Stimulated activated CD8-positive, alpha-beta memory T cell treated with anti-CD3 and anti-CD28 coated beads, Interleukin-4, amount 100 ng/mL, for 48 hours (primary cell): ENCODE measurements at places on chromosomes 12 and 14.

- no peak for DNase-seq
Observed at GRCh38 chr14:22821193-22822015, 6.2 kb upstream of the SLC7A7 start.

- peak; percentile 75 for DNase-seq
Observed at GRCh38 chr14:73785834-73786635, 65.6 kb upstream of the PTGR2 start.

DNA sequence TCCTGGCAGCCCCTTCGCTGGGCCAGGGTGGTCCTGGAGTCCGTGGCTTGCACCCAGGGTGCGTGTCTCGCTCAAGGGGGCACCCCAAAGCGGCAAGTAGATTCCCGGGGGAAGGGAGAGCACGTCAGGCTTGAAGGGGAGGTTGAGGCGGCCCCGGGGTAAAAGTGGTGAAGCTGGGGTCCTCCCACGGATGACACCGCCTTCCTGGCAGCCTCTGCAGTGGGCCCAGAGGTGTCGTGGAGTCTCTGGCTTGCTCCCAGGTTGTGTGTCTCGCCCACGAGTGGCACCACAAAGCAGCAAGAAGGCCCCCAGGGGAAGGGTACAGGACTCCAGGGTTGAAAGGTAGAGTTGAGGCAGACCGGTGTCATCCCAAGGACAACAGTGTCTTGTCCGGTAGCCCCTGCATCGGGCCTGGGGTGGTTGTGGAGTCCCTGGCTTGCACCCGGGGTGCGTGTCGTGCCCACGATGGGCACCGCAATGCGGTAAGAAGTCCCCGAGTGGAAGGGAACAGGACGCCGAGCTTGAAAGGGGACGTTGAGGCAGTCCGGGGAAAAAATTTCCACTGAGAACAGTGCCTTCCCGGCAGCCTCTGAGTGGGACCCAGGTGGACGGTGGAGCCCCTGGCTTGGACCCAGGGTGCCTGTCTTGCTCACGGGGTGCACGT, 158.0 kb upstream of the ALG10B start:
- DNase-seq = no peak

DNA sequence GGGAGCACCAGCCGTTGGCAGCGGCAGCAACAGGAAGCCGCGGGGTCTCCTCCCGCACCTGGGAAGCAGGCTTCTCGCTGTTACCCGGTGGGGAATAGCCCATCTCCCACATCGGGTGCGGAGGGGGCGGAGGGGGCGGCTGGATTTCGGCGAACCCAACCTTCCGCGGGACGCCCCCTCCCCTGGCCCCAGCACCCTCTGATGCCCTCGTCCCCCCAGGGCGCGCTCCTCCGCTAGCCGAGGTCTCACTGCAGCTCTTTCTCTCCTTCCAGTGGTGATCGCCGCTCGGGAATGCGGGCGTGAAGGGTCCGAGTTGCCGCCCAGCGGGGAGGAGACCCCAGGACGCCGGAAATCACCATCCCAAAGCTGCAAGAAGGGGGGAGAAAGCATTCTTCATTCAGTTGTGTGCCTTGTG, 303 bp downstream of the SAMD4A start:
- no peak for DNase-seq

- DNase-seq = no peak
Observed at GRCh38 chr14:68523326-68523610, 269.6 kb downstream of the ZFP36L1 start.

DNA sequence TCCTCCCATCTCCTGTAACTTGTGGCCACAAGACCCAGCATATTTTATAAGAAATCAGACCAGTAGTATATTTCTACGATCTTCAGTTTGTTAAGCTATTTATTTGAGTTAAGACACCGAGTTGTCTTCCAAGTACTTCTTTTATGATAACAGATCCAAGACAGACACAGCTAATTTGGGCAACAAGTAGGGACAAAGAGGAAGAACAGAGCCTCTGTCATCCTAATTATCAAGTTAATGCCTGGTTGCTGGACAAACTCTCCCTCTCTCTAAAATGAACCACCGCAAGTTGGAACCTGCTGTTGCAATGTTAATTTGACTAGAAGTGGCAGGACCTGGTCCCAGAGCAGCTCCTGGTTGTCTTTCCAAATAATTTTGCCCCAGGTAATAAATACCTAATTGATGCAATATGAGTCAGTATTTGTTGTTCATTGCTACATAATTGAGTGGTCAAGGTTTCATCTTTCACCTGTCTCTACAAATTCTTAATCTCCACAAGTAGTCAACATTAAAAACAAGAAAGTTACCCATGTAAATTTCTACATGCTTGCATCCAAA, 323.7 kb downstream of the PAWR start:
- no peak for DNase-seq

GRCh38 chr12:109461049-109461845, 15.9 kb downstream of the KCTD10 start:
- no peak for DNase-seq

GRCh38 chr14:88233915-88234314, 89.2 kb downstream of the KCNK10 start:
- no peak for DNase-seq

DNA sequence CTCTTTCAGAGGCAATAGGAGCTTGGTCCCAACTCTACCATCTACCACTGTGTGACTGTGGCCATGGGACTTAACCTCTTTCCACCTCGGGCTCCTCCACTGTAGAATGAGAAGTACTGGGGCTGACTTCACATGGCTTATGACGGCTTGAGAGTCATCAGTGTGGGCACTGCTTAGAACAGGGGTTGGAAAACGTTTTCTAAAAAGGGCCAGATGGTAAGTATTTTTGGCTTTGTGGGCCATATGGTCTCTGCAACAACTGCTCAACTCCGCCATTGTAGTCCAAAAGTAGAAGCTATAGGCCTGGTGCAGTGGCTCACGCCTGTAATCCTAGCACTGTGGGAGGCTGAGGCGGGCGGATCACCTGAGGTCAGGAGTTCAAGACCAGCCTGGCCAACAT, 69.2 kb upstream of the LTA4H start:
- no peak for DNase-seq

DNA sequence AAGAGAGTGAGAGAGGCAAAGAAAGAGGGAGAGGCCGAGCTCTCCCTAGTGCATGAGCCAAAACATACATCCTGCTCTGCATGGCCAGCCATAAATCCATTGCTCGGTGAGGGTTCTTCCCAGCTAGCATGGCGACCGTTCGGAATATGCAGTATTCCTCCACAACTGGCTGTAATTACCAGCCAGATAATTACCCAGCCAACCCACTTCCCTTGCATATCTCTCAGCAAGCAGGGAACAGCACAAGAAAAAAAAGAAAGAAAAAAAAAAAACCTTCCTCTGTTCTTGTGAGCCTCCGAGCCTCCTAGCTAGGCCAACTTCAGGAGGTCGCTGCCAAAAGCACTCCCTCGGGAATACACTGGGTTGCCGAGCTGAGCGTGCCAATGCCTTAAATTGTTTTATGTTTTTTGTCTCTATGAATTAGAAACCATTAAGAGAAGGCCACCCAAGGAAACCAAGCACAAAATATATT, 567.9 kb downstream of the MED13L start:
- no peak for DNase-seq

GRCh38 chr14:105495101-105495989, 4.3 kb downstream of the TEDC1 start:
- no peak for DNase-seq

DNA sequence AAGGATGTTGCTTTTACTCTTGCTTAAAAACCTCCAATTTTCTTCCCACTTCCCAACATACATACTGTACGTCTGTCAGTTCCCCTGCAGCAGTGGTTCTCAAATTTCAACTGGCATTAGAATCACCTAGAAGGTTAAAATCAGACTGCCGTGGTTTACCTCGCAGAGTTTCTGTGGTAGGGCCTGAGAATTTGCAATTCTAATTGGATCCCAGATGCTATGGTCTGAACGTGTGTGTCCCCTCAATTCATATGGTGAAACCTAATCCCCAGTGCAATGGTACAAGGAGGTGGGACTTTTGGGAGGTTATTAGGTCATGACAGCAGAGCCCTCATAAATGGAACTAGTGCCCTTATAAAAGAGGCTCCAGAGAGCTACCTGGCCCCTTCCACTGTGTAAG, 226.9 kb downstream of the CRADD start:
- no peak for DNase-seq

DNA sequence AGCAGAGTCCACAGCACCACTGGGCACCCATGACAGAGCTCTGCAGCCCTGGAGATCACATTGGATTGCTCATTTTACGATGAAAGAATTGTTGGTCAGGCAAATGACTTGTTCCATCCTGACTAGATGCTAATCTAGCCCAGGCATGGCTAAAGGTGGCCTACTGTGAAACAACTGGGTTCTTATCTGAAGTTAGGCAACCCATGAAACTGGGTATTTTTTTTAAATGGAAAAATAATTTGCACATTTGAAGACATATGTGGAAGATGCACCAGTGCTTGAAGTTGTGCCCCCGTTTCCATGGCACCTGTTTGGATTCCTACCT, 8.3 kb downstream of the PYGL start:
- DNase-seq = no peak

DNA sequence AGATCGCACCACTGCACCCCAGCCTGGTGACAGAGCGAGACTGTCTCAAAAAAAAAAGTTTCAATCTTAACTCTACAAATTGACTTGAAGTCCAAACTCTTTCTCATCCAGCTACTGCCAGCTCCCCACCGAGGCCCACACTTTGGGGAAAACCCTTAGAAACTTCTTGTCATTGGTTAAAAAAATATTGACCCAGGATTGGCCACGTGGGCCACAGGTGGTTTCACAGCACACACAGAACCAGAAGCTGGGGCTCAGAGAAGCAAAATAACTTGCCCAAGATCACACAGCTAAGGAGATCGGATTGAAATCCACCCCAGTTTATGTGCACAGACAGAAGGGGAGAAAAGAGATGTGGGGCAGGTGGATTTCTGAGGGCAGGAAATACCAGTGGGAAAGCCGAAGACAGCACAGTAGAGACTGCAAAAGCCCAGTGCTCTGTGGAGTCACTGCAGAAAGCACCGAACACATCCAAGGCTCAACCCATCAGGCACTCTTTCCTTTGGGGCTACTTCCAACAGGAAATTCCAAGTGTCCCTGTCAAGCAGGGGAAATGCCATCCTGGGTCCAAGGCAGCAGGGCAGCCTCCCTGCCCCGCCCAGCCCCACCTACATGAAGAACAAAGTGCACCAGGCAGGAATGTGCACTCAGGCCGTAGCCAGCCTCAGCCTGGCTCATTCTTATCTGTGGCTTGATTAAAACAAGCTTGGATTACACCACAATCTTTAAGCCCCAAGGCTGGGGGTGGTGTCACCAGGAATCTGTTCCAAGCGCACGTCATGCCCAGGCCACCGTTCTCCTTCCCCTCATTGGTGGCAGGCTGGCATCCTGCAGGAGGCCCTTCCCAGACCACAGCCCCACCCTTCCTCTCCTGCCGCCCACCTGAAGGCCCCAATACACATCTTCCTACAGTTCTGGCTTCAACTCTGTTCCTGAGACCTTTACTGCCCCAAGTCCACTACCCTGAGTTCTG, 72.5 kb downstream of the ITPK1 start:
- DNase-seq = no peak

DNA sequence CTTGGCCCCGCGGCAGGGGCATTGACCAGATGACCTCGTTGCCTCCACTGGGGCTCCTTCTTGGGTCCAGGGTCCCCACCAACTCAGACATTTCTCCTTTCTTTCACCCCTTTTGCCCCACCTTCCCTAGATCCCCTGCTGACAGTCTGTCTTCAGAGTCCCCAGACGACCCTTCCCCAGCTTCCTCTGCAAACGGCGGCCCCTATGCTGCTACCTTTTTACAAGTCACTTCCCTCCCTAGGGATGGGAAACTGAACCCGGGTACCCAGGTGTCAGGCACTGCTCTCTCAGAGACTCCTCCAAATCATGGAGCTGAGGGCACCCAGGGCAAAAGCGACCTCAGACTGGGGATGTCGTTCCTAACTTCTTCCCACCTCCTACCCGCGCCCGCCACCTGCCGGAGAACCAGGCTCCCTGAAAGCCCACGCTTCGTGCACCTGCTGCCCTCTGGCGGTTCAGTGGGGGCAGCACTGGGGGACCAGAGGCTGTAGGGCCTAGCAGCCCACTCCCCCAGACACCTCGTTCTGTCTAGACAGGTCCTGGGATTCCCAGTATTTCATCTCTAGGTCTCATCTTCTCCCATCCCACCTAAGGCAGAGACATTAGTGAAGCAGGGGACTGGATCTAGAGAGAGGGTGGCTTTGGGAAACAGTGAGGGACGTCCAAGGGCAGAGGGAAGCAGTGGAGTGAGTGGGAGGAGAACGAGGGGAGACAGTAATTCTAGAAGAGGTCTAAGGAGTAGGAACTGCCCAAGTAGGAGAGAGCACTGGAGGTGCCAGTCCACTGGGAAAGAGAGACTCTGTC, 4.9 kb downstream of the ZNF385A start:
- peak; percentile 95 for DNase-seq

GRCh38 chr12:31029916-31030562, 43.6 kb upstream of the DDX11 start:
- no peak for DNase-seq

DNA sequence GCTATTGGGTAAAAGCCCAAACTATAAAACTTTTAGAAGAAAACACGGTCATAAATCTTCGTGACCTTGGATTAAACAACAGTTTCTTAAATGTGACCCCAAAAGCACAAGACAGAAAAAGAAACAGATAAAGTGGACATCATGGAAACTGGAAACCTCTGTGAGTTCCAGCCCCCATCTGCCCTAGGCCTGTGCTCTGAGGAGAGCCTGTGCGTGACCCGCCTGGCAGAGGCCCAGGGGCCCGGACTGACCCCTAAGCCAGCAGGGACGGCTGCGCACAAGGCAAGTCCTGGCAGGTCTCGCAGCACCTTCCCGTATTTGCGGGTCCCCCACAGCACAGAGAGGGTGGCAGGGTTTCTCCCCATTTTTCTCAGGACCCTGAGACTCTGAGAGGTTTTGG, 76.0 kb downstream of the CHGA start:
- no peak for DNase-seq

GRCh38 chr14:33553706-33554278, 397.1 kb downstream of the EGLN3 start:
- no peak for DNase-seq
